Stimulated activated CD4-positive, alpha-beta T cell treated with anti-CD3 and anti-CD28 coated beads, Interleukin-4, amount 100 ng/mL, for 1 hour (primary cell): ENCODE measurements at places on chromosomes 16 and 17.

DNA sequence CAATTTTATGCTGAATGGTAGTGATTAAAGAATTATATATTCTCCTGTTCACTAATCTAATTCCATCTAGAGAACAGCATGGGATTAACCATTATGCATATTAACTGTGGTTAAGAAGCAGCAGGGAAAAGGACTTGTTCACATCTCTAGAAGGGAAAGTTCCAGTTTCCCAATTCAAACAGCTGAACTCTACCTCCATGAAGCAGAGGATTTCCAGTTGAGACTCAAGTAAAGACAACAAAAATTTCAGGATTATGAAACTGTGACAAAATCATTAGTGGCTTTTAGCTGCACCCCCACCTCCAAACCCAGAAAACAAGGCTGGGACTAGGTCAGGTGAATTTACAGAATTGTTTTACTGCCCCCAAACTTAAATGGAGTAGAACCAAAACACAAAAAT, 73.6 kb downstream of the USP32 start:
- DNase-seq, result no peak

- DNase-seq, result no peak
Observed at GRCh38 chr17:45940826-45941225, 46.5 kb downstream of the MAPT start.

DNA sequence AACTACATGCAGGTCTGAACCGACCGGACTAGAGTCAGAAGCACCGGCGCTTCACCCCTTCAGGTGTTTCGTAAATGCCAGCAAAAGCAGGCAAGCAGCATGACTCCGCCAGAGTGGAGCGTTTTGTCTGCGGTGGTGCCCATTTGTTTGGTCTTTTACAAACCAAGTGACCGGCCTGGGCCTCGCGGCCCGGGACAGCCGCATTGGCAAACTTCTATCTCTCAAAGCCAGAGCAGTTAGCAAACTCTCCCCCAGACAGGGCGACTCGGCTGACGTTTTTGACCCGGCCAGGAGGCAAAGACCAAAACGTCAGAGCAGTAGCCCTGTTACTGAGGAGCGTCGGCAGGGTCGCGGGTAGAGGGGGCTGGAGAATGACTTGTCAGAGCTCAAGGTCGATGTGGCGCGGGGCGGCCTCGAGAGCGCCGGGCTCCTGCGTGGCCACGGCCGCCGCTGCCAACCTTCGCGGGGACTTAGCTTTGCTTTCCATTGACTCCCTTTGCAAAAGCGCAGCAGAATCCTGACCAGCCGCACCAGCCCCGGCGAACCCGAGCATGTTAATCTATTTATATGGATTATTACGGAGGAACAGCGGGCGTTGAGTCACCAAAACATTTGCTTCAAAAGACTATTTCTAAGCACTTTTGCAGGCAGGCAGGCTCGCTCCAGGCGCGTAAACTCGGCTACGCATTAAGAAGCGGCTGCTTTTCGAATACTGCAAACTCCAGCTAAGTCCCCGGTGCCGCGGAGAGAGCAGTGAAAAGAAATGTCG, 763 bp upstream of the SOX9 start:
- DNase-seq, result no peak

- no peak for DNase-seq
Observed at GRCh38 chr16:89956505-89957215, 8.1 kb downstream of the DEF8 start.
